Activated gamma-delta T cell treated with Interleukin-2 at 50 U/mL for 16 hours (primary cell): ENCODE measurements at places on chromosomes 6 and 20.

DNA sequence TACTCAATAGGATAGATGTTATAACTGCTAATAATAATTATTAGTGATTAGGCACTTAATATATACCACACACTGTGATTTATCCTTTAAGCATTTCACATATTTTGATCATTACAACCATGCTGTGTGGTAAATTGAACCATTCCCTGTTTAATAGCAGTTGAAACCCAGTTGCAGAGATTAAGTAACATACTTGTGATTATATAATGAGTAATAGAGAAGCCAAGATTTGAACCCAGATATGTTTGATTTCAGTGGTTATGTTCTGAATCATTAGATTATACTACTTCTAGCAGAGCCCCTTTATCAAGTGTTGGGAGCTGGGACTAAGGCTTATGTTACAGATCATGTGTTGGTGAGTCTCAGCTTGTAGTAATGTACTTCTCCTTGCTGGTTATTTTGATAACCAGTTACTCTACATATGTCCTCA lies 44.1 kb downstream of the STK4 start:
- DNase-seq, result no peak

GRCh38 chr6:15114061-15114460 lies 131.8 kb upstream of the JARID2 start:
- DNase-seq, result no peak

DNA sequence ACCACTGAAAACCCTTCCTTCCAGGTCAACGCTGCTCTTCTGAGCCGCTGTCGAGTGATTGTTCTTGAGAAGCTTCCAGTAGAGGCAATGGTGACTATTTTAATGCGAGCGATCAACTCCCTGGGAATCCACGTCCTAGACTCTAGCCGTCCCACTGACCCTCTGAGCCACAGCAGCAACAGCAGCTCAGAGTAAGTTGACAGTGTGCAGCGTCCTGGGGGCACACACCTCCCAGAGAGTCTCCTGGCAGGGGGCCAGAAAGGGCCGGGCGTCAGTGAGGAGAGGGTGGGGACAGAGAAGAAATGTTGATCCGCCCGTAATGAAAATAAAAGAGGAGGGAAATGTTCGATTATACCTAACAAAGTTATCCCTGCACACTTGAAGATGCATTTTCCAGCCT lies 5.0 kb downstream of the WRNIP1 start:
- DNase-seq, result no peak

GRCh38 chr20:62975251-62975760 lies 22.8 kb downstream of the SLC17A9 start:
- no peak for DNase-seq

DNA sequence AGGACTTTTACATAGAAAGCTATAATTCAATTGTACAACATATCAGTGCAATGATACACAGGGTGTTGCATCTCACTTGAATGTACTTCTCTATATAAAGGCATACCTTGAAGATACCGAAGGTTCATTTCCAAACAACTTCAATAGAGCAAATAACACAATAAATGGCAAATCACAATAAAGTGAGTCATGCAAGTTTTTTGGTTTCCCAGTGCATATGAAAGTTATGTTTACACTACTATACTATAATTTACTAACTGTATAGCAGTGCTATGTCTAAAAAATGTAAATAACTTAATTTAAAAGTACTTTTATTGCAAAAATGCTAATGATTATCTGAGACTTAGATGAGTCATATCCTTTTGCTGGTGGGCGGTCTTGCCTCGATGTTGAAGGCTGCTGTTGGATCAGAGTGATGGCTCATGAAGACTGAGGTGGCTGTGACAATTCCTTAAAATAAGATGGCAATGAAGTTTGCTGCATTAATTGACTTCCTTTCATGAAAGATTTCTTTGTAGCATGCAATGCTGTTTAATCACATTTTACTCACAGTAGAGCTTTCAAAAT lies 188.8 kb downstream of the TASP1 start:
- no peak for DNase-seq

DNA sequence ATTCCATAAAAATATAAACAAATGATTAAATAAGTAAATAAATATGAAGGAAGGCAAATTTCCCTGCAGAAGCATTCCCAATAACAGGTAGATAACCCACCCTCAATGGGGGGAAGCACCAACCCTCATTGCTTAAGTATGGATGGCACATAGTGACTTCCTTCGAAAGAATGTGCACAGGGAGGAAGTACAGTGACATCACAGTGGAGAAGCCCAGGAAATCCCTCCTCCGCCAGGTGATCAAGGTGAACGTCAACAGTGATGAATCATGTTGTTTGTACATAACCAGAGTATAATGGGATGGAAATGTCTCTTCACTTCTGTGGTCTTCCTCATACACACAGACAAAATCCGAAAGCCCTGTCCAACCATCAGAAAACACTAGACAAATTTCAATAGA lies 267.9 kb downstream of the THBS2 start:
- DNase-seq, result no peak

DNA sequence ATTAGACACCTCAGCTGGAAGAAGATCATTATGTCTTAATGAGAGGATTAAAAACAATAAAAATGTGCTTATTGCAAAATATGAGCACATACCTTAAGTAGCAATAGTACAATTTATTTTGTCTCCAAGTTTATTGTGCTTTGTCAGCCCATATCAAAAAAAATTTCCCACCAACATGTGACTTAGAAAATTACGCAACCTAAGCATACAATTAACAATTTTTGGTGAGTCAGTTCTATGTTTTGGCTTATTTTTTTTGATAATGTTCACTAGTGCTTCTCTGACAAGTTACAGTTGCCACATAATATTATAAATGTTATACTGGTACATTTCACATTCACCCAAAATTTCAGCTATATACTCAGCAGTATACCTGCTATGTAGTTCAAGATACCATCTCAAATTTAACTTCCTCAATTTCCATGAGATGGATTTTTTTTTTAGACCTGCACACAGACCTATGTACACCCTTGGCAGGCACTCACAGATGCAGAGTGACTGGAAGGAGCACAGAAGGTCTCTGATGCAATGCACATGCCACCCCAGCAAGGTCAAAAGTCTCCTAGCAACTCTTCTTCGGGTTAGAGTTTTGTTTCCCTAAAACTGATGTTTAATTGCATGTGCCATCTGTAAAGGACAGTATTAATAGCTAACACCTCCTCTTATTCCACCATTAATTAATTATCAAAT lies 112.4 kb downstream of the PRKN start:
- DNase-seq, result no peak

GRCh38 chr6:100915876-100916275 lies 34.7 kb upstream of the ASCC3 start:
- no peak for DNase-seq

GRCh38 chr6:138882369-138883017 lies 86.6 kb downstream of the ECT2L start:
- DNase-seq, result no peak

DNA sequence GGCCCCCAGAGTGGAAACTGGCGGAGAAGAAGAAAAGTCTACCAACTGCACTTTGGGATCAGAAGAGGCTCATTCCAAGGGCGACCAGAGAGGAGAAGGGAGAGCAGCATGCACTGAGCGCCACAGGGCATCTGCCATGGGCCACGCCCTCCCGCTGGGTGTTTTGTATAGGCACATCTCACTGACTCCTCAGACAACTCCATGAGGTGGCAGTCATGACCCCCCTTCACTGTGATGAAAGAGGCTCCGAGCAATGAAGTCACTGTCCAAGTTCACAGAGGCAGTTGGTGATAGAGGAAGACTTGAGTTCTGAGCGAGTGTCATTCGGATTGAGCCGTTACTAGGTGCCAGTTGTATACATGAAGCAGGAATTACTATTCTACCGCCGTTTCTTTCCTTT lies 15.4 kb downstream of the BPIFB1 start:
- DNase-seq, result no peak

- DNase-seq, result no peak
These were observed 42.4 kb downstream of the SSR1 start for GRCh38 chr6:7270320-7271204.

- DNase-seq, result no peak
These were observed 25.8 kb downstream of the HLA-A start for GRCh38 chr6:29968130-29968529.

GRCh38 chr6:117168296-117169063 lies 96.9 kb upstream of the VGLL2 start:
- no peak for DNase-seq

DNA sequence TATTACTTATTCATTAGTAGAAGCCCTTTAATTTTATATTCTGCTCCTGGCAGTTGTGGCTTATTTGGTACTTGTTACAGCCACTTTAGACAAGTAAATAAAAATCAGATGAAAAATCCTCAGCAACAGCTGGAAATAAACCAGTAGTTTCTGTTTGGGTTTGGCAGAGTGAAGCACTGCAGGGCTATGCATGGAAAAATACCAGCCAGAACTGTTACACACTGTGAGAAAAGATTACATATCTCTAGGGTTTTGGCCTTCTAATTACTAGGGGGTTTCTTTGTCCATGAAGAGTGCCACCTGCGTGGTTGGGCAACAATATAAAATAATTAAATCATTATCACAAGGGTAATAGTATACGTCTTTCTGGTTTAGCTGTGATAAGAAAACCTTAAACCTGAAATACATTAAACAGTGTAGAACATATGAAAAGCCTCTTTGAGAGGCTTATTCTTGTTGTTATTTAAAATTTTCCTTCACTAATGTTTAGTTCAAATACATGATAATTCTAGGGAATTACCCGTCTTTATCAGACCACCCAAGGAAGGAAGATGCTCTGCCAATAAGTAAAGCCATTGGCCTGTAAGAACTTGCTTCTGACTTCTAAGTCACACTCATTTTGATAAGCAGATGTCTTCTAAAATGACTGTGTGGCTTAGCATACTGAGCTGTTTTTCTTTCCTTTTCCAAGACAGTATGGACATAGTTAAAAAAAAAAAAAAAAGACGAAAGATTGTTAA lies 320.0 kb upstream of the FLRT3 start:
- DNase-seq, result no peak

DNA sequence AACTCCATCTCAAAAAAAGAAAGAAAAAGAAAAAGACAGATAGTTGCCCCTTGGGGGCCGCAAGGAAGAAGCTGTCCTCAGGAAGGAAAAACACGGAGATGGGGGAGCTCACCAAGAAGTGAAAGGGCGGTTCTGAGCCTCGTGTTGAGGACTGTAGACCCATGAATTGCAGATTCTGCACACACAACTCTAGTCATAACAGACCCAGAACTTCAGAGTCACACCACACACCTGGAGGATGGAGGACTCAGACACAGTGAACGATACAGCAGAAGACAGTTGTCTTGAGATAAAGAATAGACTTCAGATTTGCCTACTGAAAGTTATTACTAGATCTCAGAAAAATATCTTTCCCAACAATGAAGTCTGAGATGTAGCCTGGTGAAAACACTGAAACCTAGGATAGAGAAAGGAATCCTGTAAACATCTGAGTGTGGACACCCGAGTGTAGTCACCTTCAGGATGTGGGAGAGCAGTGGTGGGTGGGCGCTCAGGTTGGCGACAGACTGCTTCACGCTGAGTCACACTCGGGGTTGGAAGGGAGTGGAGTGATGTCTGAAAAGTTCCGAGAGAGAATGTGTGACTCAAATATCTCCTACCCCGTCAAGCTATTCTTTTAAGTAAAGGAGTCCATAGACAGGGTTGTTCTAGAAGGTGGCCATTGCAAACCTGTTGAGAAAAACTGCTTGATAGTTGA lies 88.1 kb downstream of the MAP3K4 start:
- peak; percentile 38 for DNase-seq

DNA sequence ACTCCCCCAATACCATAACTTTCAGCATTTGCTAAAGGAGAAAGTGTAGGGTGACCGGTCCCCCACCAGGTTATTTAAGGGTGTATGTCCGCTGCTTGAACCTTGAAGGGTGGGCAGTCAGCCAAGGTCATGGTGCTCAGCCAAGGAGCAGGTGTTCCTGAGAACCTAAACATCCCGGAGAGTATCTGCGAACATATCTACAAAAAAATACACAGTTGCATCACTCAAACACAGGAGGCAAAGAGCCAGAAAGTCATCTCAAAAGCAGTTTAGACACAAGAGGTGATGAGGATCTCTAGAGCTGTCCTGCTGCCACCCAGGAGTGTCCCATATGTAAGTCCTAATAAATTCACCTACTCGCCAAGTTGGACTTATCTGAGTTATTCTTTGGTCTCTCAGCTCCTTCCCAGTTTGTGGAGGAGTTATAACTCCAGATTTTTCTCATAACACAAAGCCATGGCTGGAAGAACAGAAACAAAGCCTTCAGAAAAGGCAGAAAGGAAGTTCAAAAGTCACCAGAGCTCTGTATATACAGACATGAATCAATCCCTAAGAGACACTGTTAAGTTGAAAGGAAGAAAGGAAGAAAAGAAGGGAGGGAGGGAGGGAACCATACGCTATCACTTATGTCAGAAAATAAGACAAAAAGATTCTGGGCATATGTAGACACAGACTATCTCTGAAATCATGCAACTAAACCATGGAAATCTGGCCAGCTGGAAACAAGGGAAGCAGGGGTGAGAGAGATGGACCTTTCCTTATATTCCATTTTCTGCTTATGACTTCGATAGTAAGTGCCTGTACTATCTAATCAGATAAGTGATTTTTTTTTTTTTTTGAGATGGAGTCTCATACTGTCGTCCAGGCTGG lies 11.3 kb downstream of the MBOAT1 start:
- no peak for DNase-seq

DNA sequence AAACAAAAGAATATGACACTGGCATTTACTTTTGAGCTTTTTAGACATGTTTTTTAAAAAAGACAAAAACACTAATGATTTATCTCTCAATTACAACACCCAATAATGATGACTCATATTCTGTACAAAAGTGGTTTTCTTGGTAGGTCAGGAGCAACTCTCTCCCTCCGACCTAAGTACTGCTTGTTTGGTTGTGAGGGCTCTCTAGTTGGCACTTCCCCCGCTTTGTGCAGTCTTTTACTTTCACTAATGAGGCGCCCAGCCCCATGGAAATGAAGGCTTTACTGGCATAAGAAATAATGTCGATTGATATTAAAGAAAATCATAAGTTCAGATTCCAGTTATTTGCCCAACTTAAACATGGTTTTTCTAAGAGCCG lies 1.3 kb downstream of the KPNA5 start:
- peak; percentile 36 for DNase-seq

- no peak for DNase-seq
These were observed 40.3 kb downstream of the KIF6 start for GRCh38 chr6:39684790-39685488.

DNA sequence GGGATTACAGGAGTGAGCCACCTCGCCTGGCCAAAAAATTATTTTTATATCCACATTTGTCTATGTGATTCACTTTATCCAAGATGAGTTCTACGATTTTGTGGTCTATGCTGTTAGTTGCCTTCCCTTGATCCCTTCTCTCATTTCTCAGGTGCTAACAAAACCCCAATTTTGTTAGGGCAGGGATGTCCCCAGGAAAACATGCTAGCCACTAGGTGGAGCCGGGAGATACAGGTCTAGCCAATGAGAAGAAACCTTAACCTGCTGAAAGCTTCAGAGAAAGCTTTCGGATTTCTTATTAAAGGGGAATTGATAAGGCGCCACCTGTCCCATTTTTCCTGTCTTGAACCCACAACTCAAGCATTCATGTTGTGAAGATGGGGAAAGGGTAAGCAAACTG lies 167.4 kb upstream of the OLIG3 start:
- peak; percentile 32 for DNase-seq

DNA sequence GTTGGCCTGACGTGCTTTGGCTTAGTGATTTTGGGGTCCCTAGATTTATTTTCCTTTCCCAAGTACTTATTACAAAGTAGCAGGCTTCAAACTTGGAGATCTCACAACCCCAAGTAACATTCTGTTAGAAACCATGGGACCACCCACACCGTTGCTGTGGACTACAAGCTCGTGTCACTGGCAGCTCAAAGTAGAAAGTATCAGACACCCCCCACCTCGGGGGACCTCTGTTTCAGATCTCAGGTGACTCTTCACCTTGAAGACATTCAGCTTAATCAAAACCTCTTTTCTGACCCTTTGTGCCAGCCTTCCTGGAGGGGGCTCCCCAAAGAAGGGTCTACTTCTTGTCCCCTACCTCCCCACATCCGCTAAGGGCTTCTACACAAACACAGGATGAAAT lies 15.7 kb upstream of the MYT1 start:
- DNase-seq, result no peak
